ENCODE measurements at places on chromosomes 2 and 18. TPM values are rescaled to one million over a fixed set of nuclear protein-coding genes. Genes with fewer than 3 reads are reported as not detected.

The CMPK2 gene
- 4.2 TPM for polyA plus RNA-seq

DNA sequence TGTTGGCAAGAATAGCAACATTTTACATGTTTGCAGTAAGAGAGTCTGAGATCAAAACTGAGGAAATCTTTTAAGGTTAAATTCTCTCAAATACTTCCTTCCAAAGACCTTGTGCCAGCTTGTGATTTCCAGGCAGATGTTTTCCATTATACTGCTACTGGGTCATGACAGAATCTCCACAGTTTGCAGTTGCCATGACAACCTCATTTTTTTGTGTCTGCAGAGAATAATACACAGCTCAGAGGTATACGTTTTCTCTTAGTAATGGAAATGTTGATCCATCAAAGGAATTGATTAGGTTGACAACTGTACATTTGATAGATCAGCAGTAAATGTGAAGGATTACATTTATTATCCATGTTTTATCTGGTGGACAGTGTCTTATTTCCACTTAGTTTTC lies 29.1 kb upstream of the CSRNP3 start:
- no peak for DNase-seq

- DNase-seq, result no peak
These were observed 35.5 kb upstream of the HS6ST1 start for GRCh38 chr2:128354161-128354560.

DNA sequence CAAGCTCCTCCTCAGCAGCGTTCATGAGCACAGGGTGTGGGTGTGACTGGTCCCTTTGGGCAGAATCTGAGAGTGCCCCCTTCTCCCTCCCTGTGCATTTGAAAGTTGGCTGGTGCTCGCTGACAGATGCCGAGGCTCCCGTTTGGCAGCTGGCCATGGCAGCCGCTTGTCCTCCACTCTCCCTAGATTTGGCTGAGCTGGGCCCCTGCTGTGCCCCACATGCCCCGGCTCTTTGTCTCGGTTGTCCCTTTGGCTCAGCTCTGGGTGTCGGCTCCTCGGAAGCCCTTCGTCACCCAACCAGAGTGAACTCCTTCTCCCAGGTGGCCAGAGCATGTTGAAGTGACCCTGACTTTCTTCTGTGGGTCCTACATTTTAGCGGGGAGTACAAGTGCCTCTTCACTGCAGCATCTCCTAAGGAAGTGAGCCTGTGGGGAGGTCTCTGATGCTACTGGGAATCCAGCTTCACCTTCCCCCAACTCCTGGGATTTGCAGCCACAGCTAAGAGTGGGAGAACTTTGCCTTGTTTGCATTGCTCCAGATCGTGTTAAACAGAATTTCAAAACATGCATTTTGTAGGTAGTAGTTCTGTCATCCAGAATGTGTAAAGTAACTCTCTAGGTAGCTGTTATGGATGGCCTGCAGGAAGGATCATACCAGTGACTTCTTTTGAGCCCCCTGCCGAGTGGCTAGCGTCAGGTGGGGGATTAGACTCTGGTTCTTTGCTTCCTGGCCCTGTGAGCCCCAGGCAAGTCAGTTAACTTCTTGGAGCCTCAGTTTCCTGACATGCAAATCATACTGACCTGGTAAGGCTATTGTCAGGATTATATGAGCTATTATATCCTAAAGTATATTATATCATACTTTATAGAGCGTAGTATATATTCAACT lies 24.2 kb downstream of the HPCAL1 start:
- peak; percentile 70 for DNase-seq

DNA sequence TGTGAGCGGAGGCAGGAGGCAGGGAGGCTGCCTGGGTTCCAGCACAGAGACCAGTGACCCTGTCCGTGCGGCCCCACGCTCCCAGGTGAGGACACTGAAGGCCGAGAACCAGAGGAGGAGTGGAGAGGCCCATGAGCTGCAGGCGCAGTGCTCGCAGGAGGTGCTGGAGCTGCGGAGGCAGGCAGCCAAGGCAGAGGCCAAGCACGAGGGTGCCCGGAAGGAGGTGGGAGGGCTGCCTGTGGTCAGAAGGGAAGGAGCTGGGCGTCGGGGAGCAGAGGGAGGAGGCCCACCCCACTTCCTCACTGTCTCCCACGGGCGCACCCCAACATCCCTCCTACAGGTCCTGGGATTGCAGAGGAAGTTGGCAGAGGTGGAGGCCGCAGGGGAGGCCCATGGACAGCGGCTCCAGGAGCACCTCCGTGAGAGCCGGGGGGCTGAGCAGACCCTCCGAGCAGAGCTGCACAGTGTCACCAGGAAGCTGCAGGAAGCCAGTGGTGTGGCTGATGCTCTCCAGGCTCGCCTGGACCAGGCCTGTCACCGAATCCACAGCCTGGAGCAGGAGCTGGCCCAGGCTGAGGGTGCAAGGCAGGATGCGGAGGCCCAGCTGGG lies 33.0 kb upstream of the SNED1 start:
- peak; percentile 23 for DNase-seq

DNA sequence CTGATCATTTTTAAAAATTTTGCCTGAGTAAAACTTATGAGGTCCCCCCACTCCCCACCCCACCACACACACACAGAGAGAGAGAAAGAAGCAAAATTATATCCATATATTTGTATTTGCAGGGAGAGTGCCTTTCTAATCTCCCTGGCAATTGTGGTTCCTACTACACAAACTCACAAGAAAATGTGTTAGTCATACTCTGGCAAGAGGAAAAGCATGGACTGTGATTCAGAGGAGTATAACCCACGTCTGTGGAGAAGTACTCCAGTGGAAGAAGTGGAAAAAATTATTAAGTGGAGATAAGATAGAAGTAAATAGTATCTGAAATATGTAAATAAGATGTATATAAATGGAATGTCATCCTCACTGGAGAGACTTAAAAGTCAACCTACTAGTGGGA lies 114.0 kb downstream of the DSEL start:
- DNase-seq, result no peak

DNA sequence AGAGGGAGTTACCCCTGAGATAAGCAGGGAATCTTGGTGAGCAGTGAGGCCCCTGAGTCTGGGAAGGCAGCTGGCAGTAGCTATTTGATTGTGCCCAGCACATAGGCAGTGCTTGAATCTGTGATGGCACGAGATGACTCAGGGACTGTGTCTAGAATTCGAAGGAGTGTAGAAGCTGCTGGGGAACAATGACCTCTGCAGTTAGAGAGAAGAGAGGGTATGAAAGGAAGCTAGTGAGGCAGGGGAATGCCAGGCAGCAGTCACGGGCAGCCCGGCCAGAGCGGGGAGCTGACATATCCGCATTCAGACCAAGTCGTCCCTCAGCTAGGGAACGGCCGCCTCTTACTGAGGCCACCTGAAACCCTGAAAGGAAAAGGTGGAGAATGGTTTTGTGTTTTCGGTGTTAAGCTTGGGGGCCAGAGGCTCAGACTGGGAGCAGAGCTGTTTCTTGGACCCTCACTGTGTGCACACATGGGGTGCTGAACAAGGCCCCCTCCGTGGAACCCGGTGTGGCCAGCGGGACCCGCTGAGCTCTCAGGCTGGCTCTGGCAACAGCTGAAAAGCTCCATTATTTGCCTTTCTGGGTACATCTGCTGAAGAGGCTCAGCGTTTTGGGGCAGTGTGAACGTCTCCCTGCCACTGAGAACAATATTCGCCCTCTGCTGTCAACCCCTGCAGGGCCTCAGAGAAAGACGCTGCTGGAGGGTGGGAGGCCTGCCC lies 32.9 kb downstream of the ARHGEF4 start:
- DNase-seq, result no peak

- DNase-seq, result no peak
These were observed 10.0 kb upstream of the DUSP19 start for GRCh38 chr2:183068561-183068960.

GRCh38 chr2:236121546-236121945 lies 46.6 kb downstream of the GBX2 start:
- no peak for DNase-seq

- no peak for DNase-seq
These were observed 53.5 kb downstream of the NCOA1 start for GRCh38 chr2:24544456-24545115.

GRCh38 chr18:55585065-55585919 lies 2.7 kb downstream of the TCF4 start:
- no peak for DNase-seq

DNA sequence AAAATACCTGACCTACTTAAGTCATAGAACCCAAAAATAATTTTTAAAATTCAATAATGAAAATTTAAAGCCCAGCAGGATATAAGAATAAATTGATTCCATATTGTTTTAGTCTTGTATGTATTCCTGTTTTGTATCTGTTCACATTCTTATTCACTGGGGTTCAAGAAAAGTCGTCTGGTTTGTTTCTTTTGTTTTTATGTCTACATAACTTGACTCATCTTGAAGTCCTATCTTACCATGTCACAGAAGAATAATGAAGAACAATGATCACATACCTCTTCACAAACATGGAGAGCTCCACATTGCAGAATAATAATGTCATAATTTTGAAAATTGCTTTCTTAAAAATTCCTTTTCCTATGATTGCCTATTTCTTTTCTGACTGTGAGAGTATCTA lies 43.4 kb upstream of the LRP1B start:
- no peak for DNase-seq

GRCh38 chr18:634551-635045 lies 22.9 kb upstream of the TYMS start:
- no peak for DNase-seq
